Hematopoietic multipotent progenitor cell (in vitro differentiated cells): ENCODE measurements at places on chromosomes 5 and 9.
A peak's percentile ranks its signal among the peaks of the same experiment; 100 is the strongest.

- DNase-seq: peak; percentile 35
These were observed 139.5 kb upstream of the DMRTA1 start for GRCh38 chr9:22307013-22307711.

DNA sequence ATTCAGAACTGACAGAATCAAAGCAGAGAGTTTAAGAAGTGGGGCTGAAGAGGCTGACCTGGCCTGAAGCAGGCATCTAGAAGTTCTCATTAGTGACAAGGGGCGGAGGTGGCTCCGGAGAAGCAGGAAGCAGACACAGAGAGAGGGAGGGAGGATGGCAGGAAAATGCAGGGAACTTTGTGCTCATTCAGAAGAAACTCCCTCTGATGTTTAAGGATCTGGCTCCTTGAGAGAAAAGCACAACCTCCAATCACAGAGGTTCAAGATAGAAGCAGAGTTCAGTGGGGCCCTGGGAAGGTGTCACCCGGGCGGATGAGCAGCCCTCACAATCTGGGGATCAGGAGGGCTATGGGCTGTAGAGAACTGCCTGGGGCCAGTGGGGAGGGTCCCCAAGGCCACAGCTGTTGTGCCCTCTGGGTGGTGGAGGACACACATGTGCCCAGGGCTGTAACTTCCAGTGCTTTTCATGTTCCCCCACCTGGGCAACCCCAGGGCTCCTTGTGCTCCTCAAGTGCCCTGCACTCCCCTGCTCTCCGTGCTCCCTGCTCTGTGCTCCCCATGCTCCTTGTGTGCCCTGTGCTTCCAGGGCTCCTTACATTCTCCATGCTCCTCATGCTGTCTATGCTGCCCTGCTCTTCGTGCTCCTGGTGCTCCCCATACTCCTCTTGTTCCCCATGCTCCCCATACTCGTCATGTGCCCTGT is 51.4 kb downstream of the TRIP13 start:
- no peak for DNase-seq

- no peak for DNase-seq
These were observed 130.0 kb downstream of the MVB12B start for GRCh38 chr9:126456441-126457174.

- DNase-seq: no peak
These were observed 93.9 kb downstream of the GRIA1 start for GRCh38 chr5:153584126-153584959.

DNA sequence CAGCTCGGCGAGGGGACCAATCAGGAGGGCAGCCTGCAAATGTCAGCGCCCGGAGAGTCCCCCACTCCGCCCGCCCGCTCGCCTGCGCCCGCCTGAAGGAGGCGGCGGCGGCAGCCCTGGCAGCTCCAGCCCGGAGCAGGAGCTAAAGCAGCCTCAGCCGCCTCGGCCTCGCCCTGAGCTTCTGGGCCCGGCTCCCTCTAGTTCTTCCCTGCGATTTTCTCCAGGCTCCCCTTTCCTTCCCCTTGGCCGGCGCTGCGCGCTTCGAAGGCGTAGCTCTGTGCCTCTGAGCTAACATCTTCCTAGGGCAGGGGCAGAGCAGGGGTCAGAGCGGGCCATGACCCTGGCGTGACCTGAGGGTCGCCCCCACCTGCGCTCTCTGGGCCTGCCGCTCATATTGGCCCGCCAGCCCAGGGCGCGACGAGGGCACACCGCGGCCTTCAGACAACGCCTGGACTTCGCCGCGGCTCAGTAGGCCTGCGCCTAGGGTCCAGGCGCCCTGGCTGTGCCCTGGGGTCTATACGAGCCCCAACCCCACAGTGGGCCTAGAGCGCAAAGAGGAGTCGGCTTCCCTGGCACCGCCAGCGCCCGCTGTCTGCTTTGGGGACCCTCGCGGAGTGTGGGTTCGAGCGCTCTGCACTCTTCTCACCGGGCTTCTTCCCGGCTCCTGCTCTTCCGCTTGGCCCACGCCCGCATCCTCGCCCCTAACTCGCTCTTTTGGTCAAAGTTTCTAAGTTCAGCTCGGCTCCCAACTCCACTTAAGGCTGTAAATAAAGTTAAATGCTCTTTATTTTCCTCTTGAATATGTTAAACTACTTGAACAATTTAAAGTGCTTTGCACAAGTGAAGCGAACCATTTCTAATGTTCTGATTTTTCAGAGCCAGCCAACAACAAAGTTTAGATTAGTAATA is 504 bp upstream of the OTP start:
- DNase-seq: no peak

GRCh38 chr9:32742296-32742695 is 41.0 kb upstream of the TMEM215 start:
- no peak for DNase-seq

DNA sequence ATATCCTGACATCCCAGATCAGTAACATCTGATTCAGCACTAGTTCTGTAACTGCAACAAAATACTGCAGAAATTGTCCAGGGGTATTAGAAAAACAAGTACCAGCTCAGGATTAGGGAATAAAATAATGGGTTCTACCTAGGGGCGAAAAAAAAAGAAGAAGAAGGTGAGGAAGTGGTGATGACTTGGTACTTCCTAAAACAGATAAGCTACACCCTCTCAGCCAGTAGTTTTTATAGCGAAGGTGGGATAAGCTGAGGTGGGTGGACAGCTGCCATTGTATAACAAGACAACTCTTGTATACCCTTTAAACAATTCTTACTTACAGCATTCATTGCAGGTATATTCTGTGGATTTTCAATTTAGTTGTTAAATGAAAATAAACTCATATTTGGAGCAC is 19.1 kb downstream of the RAPGEF6 start:
- no peak for DNase-seq

DNA sequence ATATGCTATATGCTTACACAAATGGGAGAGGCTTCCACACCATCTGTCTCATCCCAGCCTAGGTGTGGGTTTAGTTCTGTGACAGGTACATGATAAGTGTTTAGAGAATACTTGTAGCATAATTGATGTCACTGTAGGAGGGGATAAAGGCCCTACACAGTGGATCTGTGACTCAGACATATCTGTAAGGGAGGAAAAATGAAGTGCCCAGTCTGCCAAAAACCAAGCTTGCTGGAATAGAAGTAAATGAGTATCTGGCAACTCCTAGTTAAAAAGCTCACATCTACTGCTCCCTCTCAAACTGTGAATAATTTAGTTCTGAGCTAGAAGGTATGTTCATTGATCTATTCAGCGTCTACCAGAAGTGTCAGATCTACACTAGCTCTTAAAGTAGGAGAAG is 38.9 kb upstream of the FAM174A start:
- no peak for DNase-seq

DNA sequence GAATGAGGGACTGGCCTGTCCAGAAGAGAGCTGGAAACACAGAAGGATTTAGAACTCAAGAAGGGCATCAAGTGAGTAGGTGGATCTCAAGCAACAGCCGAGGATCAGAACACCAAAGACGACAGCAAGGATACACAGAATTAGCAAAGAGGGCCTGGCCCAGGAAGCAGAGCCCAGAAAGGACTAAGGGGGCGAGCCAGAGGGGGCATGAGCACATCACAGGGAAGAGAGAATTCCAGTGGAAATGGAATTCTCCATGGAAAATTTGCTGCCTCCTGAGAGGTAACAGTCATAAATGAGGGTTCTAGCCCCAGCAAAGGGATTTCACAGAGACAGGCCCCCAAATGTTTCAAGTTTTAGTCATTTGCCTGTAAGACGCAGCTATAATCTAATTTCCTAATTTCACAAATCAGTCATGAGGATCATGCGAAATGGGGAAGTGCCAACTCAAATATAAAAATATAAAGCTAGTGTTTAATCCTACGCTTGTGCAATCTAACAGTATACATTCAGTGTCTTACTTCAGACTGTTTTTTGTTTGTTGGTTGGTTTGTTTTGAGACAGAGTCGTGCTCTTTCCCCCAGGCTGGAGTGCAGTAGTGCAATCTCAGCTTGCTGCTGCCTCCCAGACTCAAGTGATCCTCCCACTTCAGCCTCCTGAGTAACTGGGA is 46.7 kb downstream of the FNBP1 start:
- no peak for DNase-seq

DNA sequence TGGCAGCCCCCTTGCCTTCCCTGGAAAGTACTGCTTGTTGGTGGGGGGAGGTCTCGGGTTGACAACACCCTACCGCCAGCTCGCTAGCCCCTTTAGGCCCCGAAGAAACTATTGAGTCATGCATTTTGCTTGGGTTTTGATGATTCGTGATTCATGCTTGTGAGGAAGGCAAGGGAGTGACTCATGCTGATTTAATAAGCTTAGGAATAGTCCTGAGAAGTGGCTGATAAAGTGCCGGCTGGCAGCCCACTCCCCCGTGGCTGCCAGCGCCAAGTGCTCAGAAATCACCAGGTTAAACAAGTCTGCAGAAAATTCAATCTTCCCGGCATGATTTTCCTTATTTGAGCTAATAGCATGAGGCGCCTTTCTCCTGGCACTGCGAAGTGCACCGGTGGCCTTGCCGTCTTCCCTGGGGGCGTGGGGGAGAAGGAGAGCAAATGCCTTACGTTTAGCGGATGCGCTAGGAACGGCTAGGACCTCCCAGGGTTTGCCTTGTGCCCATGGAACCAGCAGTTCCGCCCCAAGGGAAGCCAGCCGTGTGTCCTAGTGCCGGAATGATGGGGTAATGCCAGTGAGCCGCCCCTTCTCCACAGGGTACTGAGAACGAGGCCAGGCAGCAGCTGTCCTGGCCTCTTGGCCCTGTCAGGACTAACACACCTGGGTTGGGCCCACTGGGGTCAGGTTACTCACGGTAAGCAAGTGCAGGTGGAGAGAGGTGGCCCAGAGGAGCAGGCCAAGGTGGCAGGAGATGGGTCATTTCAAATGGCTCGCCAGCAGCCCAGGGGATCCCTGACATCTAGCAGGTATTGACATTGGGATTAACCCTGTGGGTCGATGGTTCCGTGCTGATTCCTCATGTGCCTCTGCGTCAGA is 151.9 kb downstream of the MACROH2A1 start:
- DNase-seq: peak; percentile 16
